Activated CD8-positive, alpha-beta memory T cell treated with anti-CD3 and anti-CD28 coated beads, Interleukin-2, amount 10 ng/mL, durations not matched to agents 7 days and 5 days (primary cell): ENCODE measurements at places on chromosomes 5 and 9. TPM values are rescaled to one million over a fixed set of nuclear protein-coding genes. Genes with fewer than 3 reads are reported as not detected.

Gene GMCL2
- total RNA-seq = not detected

- DNase-seq = no peak
- H3K27me3 ChIP-seq = no peaks in the 10 kb centered on the region
- peaks cover 14% of the 10 kb centered on the region for H3K36me3 ChIP-seq
- H3K4me1 ChIP-seq = peaks cover 40% of the 10 kb centered on the region
Measured at GRCh38 chr5:65625743-65626142, 916 bp downstream of the SHLD3 start.

DNA sequence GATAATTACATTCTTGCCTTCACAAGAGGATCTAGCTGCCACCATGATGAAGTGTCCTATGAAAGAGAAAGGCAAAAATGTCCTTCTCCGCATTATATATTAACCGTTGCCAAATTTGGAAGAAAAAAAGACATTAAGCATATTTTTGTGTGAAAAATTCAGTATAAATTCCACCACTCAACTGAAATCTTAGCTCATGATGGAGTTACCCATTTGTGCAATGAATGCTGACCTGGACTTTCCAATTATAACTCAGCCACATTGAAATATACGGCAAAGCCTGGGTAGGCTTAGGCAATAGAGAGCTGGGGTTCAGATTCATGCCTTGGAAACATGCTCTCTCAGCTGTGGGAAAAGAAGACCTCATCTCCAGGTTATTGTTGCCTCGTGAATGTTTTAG lies 71.3 kb upstream of the VCAN start:
- no peaks in the 10 kb centered on the region for H3K27me3 ChIP-seq
- no peak overlapping the region for H3K27ac ChIP-seq
- no peak overlapping the region for H3K4me3 ChIP-seq
- H3K36me3 ChIP-seq = no peaks in the 10 kb centered on the region
- no peak for DNase-seq

GRCh38 chr5:35709688-35710087 lies 92.0 kb downstream of the SPEF2 start:
- no peak overlapping the region for H3K27ac ChIP-seq
- no peaks in the 10 kb centered on the region for H3K4me1 ChIP-seq
- H3K4me3 ChIP-seq = no peak overlapping the region

Gene CCL28
- total RNA-seq = 10.0 TPM

Gene IFNA13
- total RNA-seq = not detected

DNA sequence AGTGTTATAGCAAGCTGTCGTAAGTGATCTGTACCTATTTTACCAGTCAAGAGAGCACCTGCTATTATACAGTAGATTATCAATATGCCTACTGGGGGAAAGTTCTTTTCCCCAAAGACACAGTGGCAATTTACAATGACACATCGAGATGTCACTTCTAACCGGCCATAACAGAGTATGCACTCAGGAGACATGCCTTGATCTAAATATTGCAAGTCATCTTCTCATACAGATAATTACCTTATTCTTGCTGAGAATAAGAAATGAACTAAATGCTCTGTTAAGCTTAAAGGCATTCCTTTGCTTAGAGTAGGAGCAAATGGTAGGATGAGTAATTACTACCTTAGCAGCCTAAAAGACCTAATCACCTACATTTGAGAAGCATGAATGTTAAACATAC lies 71.6 kb downstream of the PKD2L2 start:
- H3K27me3 ChIP-seq = no peaks in the 10 kb centered on the region
- no peak for DNase-seq
- H3K27ac ChIP-seq = no peak overlapping the region
- H3K36me3 ChIP-seq = peaks cover 35% of the 10 kb centered on the region

Gene TSSK1B
- total RNA-seq = not detected

Gene PAEP
- not detected for total RNA-seq

Gene ZFP37
- total RNA-seq = 0.77 TPM

DNA sequence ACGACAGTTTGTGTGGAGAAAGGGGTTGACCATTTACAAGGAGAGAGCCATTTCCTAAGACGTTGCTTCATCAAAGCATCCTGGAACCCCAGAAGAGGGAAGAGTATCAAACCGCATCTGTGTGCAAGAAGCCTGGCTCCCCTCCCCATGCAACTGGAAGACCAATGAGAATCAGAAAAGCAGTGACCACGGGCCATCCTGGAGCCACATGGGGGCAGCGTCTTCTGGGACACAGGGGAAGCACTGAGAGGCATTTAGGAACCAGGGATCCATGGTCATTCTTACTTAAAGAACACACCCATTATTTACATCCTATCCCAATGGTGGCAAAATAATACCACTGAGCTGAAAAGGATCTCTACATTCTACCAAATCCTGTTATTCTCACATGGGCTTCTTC lies 29.3 kb downstream of the SEMA5A start:
- no peaks in the 10 kb centered on the region for H3K36me3 ChIP-seq
- no peaks in the 10 kb centered on the region for H3K27me3 ChIP-seq
- no peaks in the 10 kb centered on the region for H3K4me1 ChIP-seq

DNA sequence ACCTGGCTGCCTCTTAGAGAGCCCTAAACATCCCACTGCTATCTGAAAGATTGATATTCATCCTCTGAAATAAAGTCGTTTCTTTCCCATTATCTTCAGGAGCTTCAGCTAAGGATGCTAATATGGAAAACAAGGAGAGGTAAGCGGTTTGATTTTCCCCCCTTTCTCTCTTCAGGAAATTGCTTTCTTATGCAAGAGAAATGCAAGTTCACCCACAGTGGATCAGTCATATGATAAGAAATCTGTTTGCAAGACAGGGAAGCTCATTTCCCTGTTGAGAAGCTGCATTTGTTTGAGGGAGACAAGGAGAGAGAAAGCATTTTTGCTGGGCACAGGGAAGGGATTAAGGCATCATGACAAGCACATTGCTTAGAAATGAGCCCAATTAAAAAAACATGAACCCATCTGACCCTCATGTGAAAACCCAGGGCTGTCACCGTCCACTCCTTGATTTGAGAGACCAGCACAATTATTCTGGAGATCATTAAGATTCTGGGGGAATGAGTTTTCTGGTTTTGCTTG lies 53.7 kb upstream of the BOD1 start:
- H3K4me3 ChIP-seq = no peak overlapping the region
- no peak for DNase-seq
- no peaks in the 10 kb centered on the region for H3K36me3 ChIP-seq
- no peaks in the 10 kb centered on the region for H3K27me3 ChIP-seq
- no peak overlapping the region for H3K27ac ChIP-seq

GRCh38 chr5:2782658-2783057 lies 31.2 kb upstream of the IRX2 start:
- H3K27me3 ChIP-seq = no peaks in the 10 kb centered on the region
- no peaks in the 10 kb centered on the region for H3K4me1 ChIP-seq
- H3K36me3 ChIP-seq = no peaks in the 10 kb centered on the region
- no peak for DNase-seq
- H3K27ac ChIP-seq = no peak overlapping the region

Gene CSF2
- 4.9 TPM for total RNA-seq

DNA sequence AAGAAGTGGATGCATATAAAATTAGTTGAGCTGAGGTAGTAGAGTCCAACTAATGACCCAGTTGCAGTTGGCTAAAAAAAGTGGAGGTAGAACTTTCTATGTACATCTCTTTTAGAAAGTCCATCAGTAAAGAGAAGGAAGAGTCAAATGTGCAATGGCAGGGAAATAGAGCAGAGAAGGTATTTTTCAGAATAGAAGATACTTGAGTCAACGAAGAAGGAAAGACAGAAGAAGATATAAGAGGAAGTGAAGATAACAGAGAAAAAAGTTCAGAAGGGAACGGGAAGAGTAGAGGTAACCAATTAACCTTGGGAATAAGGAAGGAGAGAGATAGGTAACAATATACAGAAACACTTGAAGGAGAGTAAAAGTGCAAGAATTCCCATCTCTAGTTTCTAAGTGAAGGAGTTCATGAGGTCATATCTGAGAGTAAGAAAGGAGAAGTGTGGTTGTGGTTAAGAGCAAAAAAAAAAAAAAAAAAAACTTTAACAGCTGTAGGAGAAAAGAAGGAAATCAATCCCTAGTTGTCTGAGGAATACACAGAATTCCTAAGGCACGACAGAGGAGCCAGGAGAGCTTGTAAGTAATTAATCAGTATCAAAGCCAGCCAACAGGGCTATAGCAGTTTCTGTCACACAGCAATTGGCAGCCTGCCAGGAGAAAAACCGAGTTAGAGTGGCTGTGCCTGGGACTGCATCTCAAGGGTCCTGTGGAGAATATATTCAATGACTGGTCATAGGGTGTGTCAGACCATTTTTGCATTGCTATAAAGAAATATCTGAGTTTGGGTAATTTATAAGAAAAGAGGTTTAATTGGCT lies 61.0 kb downstream of the ARL15 start:
- H3K4me3 ChIP-seq = no peak overlapping the region
- no peak overlapping the region for H3K27ac ChIP-seq
- no peak for DNase-seq
- H3K36me3 ChIP-seq = no peaks in the 10 kb centered on the region

Gene PCDH12
- 0.12 TPM for total RNA-seq

DNA sequence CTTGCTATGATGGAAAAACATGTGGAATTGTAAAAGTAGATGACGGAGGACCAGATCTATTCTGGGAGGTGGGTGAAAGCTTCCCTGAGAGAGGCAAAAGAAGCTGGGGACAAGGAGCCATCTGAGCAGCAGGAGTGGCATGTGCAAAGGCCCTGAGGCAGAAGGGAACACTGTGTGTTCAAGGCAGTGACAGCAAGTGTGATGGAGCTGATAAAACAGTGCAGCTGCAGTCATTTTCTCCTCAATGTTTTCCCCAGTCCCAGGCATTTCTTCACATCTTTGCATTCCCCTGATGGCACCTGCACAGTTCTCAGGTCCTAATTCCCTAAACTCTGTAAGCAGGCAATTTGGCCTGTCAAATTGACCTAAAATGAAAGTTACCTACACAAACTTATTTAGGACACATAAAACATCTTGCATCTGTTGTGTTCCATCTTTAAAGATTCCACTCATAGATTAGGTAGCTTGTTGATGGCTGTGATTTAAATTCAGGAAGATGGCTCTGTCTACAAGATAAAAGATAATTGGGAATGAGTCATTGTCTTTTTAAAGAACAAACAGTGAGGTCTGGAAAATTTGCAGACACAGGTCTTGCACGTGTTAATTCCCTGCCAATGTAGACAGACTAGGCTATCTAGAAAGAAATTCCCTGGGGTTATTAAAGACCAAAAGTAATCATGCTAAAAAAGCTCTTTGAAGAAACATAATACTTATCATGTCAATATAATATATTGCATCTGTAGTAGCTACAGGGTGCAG lies 289.6 kb upstream of the SGCD start:
- no peak for DNase-seq
- no peak overlapping the region for H3K4me3 ChIP-seq
- no peaks in the 10 kb centered on the region for H3K27me3 ChIP-seq
- no peak overlapping the region for H3K27ac ChIP-seq

Gene ELOVL7
- total RNA-seq = 0.87 TPM

Gene ACOT12
- total RNA-seq = not detected

Gene DMAC1
- total RNA-seq = 54.5 TPM

Gene ARL14EPL
- not detected for total RNA-seq

DNA sequence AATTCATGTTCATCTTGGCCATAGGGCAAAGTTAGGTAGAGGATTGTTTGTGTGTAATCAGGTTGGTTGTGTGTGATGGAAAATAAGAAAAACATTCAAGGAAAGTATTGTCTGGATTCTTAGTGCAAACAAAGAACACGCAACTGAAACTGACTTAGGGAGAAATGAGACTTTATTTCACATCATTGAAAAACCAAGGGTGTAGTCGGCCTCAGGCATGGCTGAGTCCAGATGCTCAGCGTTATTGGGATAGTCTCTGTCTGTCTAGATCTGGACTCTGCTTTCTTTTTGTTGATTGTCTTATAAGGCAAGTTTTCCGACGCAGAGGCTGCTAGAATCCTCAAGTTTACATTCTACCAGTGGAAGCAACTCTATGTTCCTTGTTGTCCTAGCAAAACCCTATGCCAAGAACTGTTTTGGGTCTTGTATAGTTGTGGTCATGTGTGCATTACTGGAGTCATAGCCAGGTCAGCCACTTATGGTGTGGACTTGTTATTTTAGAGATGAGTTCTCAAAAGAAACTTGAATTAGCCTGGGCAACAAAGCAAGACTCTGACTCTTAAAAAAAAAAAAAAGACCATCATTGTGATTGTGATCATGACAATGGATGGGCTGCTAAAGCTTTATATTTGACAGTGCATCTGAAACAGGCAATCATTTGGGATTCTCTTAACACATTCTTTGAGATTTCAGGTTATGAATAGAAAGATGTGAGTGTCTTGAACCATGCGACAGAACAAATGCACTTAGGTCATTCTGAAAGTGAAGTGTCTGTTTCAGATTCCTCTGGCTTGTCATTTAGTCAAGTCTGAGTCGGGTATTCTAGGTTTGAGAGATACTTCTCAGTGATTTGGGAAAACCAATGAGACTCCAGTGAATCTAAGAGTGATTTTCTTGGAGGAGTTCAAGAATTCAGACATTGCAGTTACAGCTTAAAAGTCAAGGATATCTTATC lies 82.6 kb downstream of the DOCK2 start:
- peaks cover 79% of the 10 kb centered on the region for H3K36me3 ChIP-seq
- H3K4me1 ChIP-seq = peaks cover 6% of the 10 kb centered on the region
- H3K4me3 ChIP-seq = no peak overlapping the region
- no peak overlapping the region for H3K27ac ChIP-seq

Gene C1QTNF2
- total RNA-seq = not detected

- H3K4me3 ChIP-seq = no peak overlapping the region
- H3K27ac ChIP-seq = no peak overlapping the region
- H3K36me3 ChIP-seq = no peaks in the 10 kb centered on the region
Measured at GRCh38 chr5:137221943-137222342, 277.2 kb downstream of the SPOCK1 start.

DNA sequence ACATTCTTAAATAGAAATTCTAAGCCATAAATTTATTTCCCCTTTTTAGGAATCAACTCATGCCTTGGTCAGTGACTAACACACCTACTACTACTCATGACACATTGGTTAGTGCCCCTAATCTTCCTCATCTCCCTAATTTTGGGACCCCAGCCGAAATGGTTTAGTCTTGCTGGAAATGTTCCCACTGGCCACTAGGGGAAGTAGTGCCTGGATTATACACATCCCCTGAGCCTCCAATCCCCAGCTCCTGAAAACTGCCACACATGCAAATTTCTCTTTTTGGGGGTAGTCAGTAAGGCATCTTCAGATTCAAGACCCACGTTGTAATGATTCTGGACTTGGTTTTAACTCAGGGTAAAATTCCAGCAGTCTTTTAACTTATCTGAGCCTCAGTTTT lies 79.8 kb downstream of the HSD17B3 start:
- no peak overlapping the region for H3K27ac ChIP-seq
- no peak overlapping the region for H3K4me3 ChIP-seq
- peaks cover 61% of the 10 kb centered on the region for H3K27me3 ChIP-seq
- no peaks in the 10 kb centered on the region for H3K36me3 ChIP-seq
- no peak for DNase-seq

DNA sequence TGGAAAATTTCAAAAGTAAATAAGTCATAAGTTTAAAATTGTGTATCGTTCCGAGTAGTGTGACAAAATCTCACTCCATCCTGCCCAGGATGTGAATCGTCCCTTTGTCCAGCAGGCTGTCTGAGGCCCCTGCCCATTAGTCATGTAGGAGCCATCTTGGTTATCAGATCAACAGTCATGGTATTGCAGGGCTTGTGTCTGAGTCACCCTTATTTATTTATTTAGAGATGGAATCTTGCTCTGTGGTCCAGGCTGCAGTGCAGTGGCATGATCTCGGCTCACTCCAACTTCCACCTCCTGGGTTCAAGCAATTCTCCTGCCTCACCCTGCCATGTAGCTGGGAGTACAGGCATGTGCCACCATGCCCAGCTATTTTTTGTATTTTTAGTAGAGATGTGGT lies 30.2 kb downstream of the ITGA2 start:
- no peak overlapping the region for H3K27ac ChIP-seq
- H3K4me1 ChIP-seq = peaks cover 35% of the 10 kb centered on the region
- H3K4me3 ChIP-seq = no peak overlapping the region
- peaks cover 4% of the 10 kb centered on the region for H3K27me3 ChIP-seq

Gene FRMD3
- 0.82 TPM for total RNA-seq
